ENCODE measurements at places on chromosomes 1 and 21.

DNA sequence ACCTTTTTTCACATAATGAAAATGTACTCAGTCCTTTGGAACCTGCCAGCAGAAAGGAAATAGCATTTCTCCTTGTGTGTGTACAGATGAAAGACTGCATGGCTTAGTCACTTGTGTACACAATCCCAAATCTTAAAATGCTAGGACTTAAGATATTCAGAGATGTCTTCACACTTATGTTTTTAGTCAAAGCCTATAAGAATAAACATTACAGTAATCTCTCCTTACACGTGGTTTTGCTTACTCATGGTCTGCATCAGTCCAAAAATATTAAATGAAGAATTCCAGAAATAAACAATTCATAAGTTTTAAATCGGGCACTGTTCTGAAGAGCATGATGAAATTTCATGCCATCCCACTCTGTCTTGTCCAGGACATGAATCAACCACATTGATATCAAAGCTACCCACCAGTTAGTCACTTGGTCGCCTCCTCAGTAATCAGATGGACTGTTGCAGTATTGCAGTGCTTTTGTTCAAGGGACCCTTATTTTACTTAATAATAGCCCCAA lies 75.7 kb upstream of the RRP15 start:
- DNase-seq: no peak

- DNase-seq: no peak
These were observed 5.4 kb downstream of the SPEN start for GRCh38 chr1:15852828-15853302.

DNA sequence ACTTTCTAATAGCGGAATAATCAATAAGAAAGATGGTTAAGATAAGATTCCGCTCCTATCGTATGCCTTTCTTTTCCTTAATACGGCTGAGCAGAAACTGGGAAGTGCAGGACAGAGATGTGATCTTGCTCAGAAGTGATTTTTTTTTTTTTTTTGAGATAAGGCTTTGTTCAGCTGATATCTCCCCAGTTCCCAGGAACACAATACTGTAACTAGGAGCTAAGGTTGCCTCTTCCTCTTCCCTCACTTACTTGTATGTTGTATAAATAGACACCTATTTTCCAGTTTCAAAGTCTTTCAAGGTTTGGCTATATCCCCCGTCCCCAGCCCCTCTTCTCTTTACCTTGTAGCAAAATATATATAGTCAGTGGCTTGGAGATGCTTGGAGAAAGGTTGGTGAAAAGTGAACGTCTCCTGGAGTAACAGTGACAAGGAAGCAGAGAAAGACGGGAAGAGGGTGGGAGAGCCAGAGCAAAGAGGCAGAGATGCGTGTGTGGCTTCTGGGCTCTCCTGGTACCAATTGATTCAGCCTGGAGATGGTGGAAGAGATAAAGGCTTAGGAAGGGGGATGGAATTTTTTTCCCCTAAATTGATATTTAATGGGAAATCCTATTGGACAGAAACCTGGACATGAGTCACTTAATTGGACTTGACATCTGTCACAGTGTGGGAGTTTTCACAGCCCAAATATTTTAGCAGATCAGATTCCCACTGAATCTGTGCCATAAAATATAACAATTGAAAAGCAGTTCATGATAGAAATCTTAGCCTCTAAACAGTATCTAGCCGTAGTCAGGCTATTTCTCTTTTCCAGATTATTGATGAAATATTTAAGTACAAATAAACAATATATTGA lies at the start of gene NHLH2:
TSS of gene NHLH2 (minus strand) at position 522 of the 856 bp plus-strand sequence. CDS start 2,754 bp downstream, outside the sequence.
- no peak for DNase-seq

GRCh38 chr1:36465731-36466369 lies 1.7 kb upstream of the MRPS15 start:
- DNase-seq: no peak

GRCh38 chr1:41791667-41792484 lies 126.8 kb downstream of the HIVEP3 start:
- DNase-seq: peak; percentile 52

- no peak for DNase-seq
These were observed 3.0 kb upstream of the TUFT1 start for GRCh38 chr1:151537112-151537511.

DNA sequence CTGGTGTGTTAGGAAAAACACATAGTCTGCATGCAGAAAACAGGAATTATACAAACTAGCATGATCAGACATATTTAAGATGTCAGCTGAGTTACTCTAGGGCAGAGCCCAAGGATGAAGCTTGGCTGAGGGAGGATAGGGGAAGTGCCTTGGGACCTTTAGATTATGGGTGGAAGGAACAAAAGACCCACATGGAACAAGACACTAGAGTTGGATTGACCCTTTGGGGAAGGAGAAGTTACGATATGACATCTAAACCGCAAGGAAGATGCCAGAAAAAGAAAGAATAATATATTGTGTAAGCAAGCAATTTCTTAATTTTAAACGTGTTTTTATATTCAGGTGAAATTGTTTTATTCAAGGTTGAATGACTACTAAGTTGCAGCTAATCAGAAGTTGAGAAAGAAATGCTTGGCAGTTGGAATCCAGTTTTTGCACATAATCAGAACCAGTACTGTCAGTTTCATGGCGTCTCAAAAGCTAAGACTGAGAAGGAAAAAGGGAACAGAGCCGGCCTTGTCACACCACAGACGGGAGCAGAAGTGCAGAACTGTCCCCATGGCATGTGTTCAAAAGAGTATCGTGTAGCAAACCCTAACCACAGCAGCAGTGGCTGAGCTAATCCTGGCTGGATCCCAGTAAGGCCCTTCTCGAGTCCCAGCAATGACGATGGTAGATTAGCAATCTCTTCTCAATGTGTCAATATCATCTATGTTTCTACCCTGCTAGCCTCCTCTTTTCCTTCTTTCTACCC lies 31.2 kb upstream of the IFNAR2 start:
- no peak for DNase-seq

- DNase-seq: no peak
These were observed 10.3 kb downstream of the TMEM9 start for GRCh38 chr1:201143726-201144635.

- DNase-seq: no peak
These were observed 1.8 kb upstream of the SLC19A2 start for GRCh38 chr1:169487561-169487960.

DNA sequence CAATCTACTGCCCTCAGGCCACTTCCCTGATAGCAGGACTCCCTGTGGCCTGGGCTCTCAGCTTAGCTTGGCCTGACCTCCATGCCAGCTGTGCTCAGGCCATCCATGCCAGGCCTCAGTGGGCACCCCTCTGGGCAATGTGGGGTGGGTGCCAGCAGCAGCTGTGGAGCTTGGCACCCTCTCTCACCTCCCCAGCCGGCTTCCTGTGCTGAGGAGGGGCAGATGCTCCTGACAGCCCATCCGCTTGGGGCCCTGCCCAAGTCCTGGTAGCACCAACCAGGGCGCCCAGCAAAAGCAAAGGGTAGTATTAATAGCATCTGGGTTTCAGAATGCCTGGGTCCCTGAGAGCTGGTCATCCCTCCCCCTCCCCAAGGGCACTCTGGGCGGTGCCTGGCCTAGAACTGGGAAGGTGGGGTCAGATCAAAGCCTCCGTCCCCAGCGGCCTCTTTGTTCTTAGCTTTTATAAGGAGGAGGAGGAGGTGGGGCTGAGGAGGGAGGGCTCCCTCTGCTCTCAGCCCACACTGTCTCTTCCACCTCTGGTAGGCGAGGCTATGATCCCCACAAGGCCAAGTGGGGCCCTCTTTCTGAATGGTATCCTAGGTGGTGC lies 6.1 kb downstream of the EFNA4 start:
- DNase-seq: no peak

- DNase-seq: no peak
These were observed 71.9 kb downstream of the PCBP3 start for GRCh38 chr21:45715441-45715840.

DNA sequence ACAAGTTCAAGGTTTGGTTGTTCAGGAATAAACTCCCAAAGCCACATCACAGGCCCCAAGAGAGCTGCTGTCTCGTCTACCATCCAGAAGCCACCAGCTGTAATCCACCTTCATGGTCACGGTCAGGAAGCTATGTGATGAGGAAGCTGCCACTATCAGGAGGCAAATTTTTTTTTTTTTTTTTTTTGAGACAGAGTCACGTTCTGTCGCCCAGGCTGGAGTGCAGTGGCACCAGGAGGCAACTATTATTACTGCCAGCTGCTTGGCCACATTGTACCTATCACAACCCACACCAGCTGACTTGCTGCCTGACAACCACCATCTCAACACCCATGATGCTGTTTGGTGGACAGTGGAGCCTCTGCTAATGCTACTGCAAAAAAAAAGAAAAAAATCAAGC lies 124.1 kb downstream of the OMA1 start:
- no peak for DNase-seq
